ENCODE measurements at places on chromosomes 3 and 15.

DNA sequence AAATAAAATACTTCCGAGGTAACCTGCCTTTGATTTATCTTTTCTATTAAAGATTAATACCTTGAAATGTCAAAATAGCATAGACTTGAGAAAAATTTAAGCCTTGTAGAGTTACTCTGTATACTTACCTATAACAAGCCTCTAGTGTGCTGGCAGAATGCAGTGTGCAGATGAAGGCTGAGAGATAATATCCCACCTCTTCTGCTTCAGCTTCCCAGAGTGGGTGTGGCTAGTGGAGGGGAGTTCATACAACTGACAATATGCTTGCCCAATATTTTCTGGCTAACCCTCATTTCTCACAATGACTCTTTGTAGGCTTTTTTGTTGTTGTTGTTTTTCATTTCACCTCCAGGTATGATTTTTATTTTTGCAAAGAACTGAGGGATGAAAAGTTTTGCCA is 15.7 kb upstream of the ZBTB20 start:
- no peak for DNase-seq

DNA sequence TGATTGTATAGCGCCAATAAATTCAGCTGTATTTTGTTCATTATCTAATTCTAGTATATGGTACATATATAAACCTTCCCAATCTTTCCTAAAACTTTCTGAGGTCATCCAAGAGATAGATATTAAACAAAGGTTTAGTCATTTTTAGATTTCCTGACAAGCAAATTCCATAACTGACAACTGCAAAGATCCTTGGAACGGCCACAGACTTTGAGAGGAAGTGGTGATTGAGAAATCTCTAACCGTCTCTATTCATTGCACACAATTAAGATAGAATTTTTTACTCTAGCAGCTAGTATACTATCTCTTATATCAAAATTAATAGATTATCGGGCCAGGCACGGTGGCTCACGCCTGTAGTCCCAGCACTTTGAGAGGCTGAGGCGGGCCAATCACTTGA is 4.7 kb downstream of the CSNK1G1 start:
- DNase-seq = no peak

DNA sequence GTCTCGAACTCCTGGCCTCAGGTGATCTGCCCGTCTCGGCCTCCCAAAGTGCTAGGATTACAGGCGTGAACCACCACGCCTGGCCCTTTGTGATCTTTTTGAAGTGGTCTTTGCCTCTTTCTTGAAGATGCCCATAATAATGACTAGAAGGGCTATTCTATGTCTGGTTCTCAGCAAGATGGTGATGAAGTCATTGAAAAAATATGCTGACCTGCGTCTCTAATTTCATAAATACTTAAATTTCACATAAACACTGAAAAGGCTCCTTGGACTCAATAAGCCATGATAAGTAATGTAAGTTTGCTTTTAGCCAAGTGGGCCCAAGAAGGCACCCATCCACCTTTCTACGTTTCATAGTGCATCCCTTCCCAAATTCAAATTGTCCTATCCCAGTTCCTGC is 775 bp upstream of the MAPK6 start:
- no peak for DNase-seq

DNA sequence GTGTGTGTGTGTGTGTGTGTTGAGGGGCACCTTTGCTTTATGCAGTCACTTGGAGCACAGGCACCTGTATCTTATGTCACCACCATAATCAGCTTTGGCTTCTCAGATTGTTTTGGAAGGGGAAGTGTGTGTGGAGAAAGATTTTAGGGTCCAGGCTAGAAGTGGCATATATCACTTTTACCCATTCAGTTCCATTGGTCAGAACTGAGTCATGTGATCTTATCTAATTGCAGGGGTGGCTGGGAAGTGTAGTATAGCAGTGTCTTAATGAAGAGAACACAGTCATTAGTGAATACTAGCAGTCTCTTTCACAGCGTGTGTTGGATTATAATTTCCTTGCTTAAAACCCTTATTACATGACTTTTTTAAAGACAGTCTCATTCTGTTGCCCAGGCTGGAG is 20.6 kb downstream of the NCK1 start:
- DNase-seq = no peak

- no peak for DNase-seq
Measured at GRCh38 chr15:41969851-41970431, 2.4 kb downstream of the EHD4 start.

DNA sequence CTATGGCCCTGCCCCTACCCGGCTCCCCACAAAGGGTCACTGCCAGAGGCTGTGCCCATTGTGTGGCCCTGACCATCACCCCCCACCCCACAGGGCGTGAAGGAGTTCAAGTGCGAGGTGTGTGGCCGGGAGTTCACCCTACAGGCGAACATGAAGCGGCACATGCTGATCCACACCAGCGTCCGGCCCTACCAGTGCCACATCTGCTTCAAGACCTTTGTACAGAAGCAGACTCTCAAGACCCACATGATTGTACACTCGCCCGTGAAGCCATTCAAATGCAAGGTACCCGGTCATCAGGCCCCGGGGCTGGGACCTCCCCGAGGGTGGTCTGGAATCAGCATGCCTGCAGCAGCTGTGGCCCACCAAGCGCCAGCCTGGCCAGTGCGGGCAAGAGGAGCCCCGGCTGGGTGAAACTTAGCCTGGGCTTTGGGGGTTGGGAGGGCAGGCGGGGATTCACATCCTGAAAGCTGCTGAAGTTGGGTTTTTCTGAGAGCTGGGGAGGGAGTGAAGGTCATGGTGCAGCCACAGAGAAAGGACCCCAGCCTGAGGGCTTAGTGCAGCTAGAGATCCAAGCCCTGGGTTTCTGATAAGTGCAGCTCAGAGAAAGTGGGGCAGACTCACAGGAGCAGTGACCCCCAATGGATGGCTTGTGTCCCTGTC is 29.2 kb downstream of the IDH2 start:
- DNase-seq = no peak

- no peak for DNase-seq
Measured at GRCh38 chr15:95162531-95162930, 931.2 kb downstream of the MCTP2 start.

GRCh38 chr15:92631721-92632120 is 23.9 kb downstream of the FAM174B start:
- DNase-seq = no peak

DNA sequence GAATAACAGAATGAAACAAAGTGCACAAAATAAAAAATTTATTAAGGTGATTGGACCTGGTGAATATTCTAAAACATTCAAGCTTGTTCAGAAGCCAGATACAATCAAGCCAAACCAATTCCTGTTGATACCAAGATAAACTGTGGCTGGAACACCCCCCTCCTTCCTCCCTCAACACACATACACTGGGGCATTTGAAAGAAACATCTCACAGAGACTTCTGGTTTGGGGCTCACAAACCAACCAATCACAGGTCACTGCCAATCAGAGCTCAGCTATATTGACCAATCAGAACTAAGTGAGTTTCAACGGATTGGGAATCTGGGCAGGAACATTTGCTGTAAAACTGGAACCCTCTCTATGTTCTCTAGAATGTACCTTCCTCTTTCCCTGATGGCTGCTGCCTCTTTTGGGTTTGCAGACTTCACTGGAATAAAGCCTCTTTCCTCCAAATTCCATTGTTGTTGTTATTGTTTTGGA is 340.6 kb upstream of the GOLIM4 start:
- DNase-seq = no peak

Data from stimulated activated CD8-positive, alpha-beta memory T cell treated with anti-CD3 and anti-CD28 coated beads, Interleukin-2, amount 100 ng/mL, for 1 hour (primary cell).